ENCODE measurements at places on chromosomes 4 and X.

- DNase-seq, result no peak
These were observed 69.9 kb upstream of the FBXW7 start for GRCh38 chr4:152605641-152606335.

- no peak for DNase-seq
These were observed 125.4 kb downstream of the CPE start for GRCh38 chr4:165504184-165504583.

- no peak for DNase-seq
These were observed 111.8 kb upstream of the DKK2 start for GRCh38 chr4:107147873-107148272.

DNA sequence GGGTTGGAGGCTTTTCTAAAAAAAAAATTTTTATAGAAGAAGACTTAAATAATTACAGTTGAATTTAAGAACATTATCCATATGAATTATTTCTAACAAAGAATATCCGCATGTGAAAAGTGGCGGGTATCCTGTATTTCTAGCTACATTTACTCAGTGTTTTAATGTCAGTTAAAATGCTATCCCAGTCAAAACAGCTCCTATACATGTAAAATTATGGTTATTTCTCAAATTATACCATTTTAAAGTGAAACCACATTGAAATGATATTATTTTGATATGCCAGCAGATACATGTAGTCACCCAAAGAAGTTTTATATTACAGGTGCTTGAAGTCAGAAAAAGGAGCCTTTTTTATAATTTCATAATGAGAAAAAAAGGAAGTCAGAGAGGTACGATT is 168.5 kb upstream of the ATOH1 start:
- DNase-seq, result no peak

GRCh38 chr4:20354120-20354519 is 102.4 kb downstream of the SLIT2 start:
- no peak for DNase-seq

DNA sequence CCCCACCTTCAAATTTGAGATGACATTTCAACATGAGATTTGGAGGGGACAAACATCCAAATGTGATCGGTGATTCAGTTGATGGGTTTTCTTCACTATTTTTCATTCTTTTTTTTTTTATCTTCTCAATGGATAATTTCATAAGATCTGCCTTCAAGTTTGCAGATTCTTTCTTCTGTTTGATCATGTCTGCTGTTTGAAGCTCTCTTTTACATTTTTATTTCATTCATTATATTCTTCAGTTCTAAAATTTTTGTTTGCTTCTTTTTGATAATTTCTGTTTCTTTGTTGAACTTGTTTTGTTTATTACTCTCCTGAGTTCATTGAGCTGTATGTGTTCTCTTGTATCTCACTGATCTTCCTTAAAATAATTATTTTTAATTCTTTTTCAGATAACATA is 14.8 kb downstream of the APOOL start:
- no peak for DNase-seq
